ENCODE measurements at places on chromosomes 11 and 22.

GRCh38 chr22:39098576-39098975 lies 1.5 kb downstream of the APOBEC3H start:
- no peak for DNase-seq

- peak; percentile 7 for DNase-seq
Measured at GRCh38 chr22:43273902-43274484, 69.2 kb downstream of the SCUBE1 start.

DNA sequence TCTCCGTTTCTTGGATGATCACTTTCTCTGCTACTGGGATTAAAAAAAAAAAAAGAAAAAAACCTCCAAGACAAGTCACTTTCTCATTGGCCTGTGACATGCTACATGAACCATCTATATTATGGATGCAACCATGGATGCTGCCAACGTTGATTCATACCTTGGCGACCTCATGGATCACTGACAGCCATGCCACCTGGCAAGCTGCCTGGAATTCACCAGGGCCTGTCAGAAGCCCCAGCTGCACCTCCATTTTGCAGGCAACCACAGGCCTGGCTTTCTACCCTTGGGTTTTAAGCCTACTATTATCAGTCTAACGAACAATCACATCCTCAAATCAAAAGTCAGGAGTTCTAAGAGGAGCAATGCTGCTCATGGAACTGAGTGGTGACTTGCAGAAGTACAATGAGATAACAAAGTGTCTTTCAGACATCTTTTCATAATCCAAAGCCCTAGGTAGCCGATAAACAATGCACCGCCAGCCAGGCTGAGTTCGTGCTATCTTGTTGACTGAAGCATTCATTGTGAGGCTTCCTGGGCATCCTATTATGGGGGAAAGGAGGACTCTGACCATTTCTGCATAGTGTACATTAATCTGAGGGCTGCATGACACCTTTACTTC lies 48.0 kb upstream of the CADM1 start:
- no peak for DNase-seq

DNA sequence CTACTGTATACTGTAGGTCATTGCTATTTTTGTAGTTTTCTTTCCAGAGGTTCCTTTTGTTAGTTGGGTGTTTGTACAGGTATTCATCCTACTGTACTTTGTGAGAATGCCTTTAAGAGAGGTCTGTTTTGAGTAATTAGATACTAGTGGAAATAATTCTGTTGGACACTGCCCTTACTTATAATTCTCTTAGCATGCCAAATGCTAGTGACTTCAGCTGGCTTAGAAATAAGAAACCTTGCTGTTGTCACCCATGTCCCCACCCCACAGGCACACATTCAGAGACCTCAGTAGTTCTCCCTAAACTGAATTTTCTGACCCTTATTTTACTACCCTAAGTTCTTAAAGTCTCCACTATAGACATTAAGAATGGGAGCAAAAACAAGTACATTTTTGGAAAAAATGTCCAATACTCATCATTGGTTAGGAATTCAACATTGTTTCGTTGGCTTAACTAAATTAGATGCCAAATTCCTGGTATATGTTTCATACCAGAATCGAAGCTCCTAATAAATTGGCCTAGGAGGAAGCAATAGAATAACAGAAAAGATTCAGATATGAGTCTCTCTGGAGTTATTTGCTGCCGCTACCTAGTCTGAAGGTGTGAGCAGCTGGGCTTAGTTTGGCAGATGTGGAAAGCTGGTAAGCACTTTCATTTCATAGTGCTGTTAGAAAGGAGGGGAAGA lies 28.4 kb downstream of the ZNF143 start:
- DNase-seq, result no peak

DNA sequence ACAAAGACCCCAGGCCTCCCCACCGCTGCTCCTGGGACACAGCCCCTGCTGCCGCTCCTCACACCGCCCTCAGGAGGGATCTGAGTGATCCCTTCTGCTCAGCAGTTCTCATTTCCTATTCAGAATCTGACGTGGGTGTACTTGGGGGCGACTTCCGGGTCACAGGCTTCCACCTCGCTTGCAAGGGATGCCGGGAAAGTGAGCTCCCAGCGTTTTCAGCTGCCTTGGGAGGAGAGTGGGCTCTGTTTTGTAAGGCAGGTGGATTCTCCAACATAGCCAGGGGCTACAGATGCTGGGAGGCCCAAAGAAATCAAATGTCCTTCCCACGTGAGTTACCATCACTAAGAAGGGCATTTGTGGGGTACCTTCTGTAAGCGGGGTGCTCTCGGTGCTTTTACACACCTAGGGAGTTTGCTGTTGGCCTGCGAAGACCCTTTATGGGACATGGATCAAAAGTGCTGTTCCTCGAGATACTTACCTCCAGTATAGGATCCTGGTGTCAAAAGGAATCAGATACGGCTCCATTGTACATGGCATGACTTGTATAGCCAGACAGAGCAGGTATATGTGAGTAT lies 9.7 kb upstream of the LRRC10B start:
- no peak for DNase-seq
